ENCODE measurements at places on chromosomes 16 and 17.

DNA sequence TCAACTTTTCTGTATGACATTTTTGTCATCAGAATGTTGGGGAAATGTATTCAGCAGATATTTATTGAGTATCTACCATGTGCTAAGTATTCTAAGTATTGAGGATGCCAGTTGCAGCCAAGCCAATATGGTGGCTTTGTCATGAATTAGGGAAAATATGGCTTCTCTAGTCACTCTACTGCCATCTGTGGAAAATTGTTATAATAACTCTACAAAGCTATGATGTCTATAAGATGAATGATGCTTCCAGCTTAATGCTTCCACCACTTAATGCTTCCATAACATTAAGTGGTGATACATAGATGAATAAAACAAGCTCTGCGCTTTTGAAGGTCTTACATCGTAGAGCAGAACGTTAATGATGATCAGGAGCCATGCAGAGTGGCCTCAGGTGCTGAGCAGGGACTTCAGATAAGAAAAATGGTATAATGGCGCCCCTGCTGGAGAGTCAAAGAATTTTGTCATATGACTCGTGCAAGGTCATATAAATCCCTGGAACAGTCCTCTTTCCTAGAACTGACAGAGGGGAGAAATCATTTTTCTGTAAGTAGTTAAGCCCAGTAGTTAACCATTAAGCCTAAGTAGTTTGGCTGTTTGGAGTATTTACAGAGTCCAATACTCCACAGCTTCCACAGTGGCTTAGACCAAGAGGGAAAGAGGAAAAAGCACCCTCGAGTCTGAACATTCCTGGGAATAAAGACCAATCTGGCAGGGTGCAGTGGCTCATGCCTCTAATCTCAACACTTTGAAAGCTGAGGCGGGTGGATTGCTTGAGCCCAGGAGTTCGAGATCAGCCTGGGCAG is 2.7 kb upstream of the TMIGD1 start:
- peak; percentile 87 for DNase-seq

GRCh38 chr17:12310811-12311210 is 290.1 kb downstream of the MAP2K4 start:
- DNase-seq, result no peak

DNA sequence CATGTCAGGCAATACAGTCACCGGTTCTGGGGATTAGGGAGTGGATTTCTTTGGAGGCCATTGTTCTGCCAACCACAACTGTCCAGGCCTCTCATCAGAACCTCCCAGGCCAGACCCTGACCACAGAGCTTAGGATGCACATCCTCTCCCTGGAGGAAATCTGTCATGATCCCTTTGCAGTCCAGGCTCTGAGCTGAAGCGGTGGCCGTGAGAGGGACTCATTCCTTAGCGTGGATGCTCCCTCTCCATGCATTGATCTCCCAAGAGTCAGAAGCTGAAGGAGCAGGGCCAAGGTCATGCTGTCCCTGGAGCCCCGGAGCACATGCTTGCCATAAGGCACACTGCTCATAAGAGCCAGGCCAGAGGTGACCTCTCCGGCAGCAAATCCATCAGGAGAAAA is 181.4 kb downstream of the COPRS start:
- no peak for DNase-seq

GRCh38 chr17:17751489-17752088 is 70.3 kb downstream of the RAI1 start:
- no peak for DNase-seq

- DNase-seq, result no peak
Measured at GRCh38 chr16:67470359-67470758, 10.6 kb downstream of the ATP6V0D1 start.

- DNase-seq, result no peak
Measured at GRCh38 chr16:50804290-50804907, 62.5 kb downstream of the CYLD start.

DNA sequence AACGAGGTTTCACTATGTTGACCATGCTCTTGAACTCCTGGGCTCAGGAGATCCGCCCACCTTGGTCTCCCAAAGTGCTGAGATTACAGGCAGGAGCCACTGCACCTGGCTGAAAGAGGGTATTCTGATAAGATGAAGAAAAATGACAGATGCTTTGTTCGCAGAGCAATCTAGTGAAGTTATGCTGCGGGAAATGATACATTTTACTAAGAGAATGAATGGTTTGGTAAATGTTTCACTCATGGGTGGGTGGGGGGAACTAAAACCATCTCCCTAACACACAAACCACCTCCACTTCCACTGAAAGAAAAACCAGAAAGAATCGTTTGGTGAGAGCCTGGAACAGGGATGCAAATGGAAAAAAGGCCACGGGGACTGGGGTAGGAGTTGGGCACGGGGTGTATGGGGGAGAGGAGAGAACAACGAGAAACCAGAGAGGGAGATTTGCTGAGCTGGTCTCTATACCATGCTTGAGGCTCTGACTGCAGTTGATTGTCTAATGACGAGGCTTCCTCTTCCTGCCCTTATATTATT is 19.0 kb upstream of the XYLT2 start:
- no peak for DNase-seq
